ENCODE measurements at places on chromosomes 2 and 18. TPM values are rescaled to one million over a fixed set of nuclear protein-coding genes. Genes with fewer than 3 reads are reported as not detected.

DNA sequence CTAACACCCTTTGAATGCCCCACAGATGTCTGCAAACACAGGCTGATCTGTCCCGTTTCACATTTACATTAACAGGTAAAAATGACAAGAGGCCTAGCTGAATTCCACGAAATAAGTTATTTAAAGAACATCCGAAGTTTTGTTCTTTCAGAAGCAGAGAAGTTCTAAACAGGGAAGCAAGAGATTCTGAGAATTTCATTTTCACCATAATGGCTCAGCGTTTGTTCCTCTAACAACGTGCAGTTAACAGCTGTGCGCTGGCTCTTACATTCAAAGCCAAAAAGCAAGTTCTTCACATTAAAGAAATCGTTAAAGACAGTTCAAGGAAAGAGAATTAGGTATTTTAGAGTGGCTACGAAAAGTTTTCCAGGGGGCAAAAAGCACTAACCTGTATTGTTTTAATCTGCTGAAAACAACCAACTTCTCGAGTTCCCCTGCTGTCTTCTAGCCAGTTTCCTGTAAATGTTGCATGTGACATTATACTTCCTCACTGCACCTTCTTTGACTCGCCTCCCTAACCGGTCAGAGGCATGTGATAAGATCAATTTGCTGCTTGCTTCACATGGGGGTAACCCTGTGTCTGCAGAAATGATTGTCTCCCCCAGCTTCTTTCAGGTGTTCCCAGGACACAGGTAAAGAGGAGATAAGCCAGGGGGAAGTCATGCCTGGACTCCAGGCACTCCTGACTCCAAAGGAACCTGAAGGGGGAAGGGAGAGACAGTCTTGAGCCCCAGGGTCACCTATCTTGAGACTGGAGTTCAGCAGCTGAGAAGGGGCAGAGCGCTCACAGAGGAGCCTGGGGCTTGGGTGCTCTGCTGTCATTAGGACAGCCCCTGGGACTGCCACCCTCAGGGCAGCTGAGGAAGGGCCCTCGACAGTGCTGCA lies 36.8 kb upstream of the WIPF1 start:
- no peak for DNase-seq

DNA sequence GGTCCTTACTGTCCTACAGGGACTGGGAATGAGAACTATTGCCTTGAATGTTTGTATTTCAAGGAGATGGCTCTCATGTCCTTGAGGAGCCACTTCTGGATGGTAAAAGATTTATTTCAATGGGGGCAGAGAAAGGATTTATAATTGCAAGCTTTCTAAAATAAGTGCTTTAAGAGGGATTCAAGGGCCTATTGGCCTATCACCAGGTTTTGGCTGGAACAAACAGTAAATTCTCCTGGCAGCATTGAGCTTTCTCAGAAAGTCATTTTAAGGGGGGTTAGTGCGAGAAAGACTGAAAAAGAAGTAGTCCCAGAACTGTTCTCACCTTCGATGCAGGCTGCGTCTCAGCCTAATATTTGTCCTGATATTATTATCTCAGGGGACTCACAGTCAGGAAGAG lies 29.8 kb downstream of the DPP10 start:
- no peak for DNase-seq

- DNase-seq: no peak
These were observed 62.9 kb downstream of the AFTPH start for GRCh38 chr2:64586883-64587481.

GRCh38 chr2:106618614-106619013 lies 131.4 kb downstream of the CD8B2 start:
- no peak for DNase-seq

- no peak for DNase-seq
These were observed 5.6 kb upstream of the IMP4 start for GRCh38 chr2:130336877-130337734.

The IL1RN gene
- 253 TPM for total RNA-seq

DNA sequence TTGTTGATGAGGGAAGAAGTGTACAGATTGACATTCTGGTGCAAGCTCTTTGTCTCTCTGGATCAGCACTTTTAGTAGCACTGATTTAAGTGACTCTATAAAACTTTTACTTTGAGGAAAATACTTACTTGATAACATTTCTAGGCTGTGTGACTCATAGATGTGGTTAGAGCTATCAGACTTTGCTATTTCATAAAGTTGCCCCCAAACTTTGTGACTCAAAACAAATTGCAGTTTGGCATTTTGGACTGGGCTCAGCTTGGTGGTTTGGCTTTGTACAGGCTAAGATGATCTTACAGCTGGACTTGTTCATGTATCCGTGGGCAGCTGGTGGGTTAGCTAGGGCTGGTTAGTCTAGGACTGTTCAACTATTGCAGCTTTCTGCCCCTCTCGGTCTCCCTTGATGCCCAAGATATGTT lies 42.1 kb upstream of the GLS start:
- no peak for DNase-seq

DNA sequence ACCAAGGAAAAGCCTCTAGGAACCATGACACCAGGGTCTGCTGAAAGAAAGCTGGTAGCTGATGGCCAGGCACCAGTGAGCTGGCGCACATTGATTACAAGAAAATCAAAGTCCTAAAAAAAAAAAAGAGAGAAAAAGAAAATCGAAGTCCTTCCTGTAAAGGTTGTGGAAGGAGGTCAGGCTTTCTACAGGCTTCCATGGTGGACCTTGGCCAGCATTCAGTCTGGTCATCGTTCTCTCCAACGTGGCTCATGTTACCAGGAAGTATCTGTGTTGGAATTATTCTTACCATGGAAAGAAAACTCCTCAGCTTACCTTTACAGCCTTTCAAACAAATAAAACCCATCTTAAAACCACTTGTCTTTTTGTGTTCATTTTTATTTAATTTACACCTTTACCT lies 65.6 kb downstream of the CYB5A start:
- no peak for DNase-seq

GRCh38 chr2:230797515-230798495 lies 66.9 kb upstream of the ITM2C start:
- no peak for DNase-seq

GRCh38 chr2:127604986-127605385 lies 41.0 kb upstream of the GPR17 start:
- no peak for DNase-seq

The RALBP1 gene
- 65.6 TPM for total RNA-seq

- DNase-seq: no peak
These were observed 133.4 kb downstream of the DIS3L2 start for GRCh38 chr2:232094883-232095282.

- no peak for DNase-seq
These were observed 77.2 kb downstream of the TLK1 start for GRCh38 chr2:171083451-171083850.

DNA sequence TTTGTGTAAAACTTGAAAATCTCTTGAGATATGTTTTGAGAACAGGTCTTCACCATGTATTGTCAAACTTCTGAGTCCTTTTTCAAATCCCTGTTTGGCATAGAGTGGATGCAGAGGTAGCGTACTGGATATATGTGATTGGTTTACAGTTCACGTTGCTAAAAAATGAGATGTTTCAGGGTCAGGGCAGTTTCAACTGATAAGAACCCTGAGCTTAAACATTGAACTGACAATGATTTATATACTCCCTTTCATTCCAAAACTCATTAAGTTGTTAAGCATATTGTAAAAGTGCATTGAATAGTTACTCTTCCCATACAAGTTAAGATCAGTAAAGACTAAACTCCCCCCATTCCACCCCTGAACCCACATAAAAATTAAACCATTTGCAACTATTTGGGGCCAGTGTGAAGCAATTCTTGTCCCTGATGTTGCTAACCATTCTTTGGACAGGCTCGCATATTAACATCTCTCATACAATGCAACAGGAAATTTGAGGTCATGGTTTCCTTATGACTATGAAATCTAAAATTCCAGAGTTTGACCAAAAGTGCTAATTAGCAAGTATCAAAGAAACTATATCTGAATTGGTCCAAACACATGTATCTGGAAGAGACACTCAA lies 470.9 kb upstream of the ACVR2A start:
- no peak for DNase-seq

The FOXD4L1 gene
- not detected for total RNA-seq

- no peak for DNase-seq
These were observed 115.7 kb upstream of the OSR1 start for GRCh38 chr2:19474128-19474527.

- no peak for DNase-seq
These were observed 13.1 kb downstream of the HS6ST1 start for GRCh38 chr2:128305555-128306080.

The WNT6 gene
- total RNA-seq: 2.0 TPM

DNA sequence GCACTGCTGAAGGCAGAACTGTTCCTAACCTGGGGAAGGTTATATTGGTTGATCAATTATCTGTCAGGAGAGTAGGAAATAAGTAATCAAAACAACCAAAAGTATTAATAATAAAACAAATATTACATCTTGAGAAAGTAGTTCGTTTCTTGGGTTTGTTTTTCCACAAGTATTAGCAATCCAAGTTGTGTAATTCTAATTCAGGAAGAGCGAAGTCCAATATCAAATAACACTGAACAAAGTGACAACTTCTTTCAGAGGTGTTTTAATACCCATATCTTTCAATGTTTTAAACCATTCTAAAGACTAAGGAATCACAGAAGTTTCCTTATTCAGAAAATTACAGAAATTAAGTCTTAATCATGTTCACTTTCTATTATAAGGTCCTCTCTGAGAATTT lies 34.6 kb upstream of the NFU1 start:
- no peak for DNase-seq

GRCh38 chr2:38098421-38099098 lies 22.6 kb upstream of the CYP1B1 start:
- DNase-seq: no peak

DNA sequence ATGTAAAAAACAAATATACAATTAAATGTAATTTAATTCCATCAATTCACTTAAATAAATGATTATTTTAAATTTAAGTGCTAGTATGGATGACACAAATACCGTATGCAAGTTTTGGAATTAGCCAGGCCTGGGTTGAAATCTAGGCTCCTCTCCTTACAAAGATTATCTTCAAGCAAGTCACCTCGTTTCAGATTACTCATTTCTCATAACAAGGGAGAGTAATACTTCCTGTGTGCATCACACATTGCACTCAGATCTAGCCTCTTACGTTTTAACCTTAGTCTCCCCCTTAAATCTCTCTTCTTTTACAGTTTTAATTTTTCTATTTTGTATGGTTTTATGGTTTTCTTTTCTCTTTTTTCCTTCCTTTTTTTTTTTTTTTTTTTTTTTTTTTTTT lies 1475.9 kb upstream of the NXPH2 start:
- DNase-seq: no peak

The SCN7A gene
- 15.0 TPM for total RNA-seq

DNA sequence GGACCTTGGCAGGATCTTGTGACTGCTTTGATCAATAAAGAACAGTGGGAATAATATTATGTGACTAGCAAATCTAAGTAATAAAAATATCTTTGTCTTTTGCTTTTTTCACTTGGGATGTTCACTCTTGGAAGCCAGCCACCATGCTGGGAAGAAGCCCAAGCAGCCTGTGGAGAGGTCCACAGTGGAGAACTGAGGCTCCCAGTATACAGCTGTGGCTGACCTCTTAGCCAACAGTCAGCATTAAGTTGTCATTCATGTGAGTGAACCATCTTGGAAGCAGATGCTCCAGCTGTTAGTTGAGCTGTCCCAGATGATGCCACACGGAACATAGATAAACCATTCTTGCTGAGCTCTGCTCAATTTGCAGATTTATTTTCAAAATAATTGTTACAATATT lies 160.0 kb downstream of the OSR1 start:
- DNase-seq: no peak

GRCh38 chr2:159776321-159776720 lies 21.7 kb downstream of the CD302 start:
- DNase-seq: no peak

DNA sequence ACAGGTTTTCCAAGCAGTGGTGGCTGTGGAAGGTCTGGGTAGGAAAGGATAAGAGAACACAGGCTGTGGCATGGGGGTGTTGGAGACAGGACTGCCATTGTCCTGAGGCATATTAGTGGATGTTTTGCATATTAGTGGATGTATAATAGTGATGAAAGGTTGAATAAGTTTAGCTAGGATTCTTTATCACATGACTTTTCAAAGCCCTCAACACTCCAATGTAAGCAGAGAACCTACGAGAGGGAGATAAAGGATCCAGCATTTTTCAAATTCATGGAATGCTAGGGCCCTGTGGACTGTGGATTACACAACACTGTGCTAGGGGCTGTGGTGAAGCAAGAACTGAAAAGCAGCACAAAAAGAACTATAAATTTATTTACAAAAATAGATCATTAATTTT lies 63.2 kb downstream of the POLE4 start:
- DNase-seq: no peak

DNA sequence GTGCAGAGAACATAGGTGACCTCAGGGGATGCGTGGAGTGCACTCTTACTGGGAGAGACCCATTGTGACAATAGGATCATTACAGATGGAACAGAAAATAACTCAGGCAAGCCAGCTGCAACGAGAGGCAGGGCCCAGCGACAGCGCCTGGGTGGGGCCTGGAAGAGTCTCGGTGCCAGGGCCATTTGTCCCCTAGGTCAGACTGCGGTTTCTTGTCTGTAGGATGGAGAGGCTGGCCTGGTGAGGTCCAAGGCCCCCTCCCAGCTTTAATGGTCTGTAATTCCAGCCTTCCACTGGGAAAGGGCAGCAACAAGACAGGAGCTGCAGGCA lies 208.6 kb upstream of the APCDD1 start:
- DNase-seq: no peak

The ASB18 gene
- total RNA-seq: not detected

DNA sequence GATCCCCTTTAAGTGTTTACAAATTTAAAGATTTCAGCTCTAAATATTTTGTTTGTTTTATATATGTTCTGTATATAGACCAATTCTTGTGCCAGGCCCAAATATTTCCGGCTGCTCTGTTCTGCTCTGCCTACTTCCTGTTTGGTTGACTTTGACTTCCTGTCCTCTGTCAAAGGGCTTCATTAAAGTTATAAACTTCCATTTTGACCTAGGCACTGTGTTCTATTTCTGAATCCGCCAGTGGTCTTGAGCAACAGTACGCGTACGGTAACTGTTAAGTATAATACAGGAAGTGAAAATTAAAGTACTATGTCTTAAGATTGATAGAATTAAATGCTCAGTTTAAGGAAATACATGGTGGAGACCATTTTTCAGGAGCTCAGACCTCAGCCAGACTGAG lies 13.5 kb upstream of the REL start:
- DNase-seq: no peak

DNA sequence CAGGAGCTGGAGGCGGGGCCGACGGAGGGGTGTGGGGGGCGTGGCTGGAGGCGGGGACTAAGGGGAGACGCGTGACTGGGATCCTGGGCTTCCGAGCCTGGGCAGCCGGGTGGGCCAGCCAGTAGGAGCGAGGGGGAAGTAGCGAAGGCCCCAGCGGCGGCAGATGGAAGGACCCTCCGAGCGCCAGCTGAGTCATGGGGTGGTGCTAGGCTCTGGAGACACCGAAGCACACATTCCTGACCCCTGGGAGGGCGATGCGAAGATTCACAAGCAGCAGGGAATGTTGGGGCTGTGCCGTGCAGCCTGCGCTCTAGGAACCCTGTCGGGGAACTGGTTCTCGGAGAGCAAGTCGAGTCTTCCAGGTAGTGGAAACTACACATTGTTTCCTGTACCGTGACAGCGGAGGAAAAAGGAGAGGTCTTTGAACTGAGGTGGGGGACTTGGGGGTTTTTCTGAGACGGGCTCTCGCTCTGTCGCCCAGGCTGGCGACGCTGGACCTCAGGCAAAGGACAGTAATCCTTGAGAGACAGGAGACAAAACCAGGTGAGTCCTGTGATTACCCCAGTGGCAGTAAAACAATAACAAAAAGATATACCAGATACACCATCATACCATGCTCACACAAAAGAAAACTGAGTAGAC lies 650 bp upstream of the AFG3L2 start:
- DNase-seq: no peak
